NAMALWA (cell line): ENCODE measurements at places on chromosomes 4 and X.

DNA sequence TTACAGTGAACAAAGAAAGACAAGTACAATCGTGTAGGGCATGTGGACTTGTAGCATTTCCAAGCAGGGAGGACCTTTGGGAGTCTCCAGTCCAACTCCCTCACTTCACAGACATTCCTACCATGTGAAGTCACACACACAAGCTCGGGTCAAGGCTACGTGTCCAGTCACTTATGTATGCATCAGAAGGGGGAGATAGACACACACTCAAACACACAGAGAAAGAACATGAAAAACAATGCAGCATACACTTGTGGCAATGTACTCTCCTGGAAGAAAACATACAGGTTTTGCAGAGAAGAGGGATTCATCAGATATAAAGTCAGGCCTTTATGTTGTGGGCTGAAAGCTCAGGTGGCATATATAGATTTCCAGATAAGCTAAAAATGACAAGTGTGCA lies 136.1 kb upstream of the MID1 start:
- no peak for DNase-seq

DNA sequence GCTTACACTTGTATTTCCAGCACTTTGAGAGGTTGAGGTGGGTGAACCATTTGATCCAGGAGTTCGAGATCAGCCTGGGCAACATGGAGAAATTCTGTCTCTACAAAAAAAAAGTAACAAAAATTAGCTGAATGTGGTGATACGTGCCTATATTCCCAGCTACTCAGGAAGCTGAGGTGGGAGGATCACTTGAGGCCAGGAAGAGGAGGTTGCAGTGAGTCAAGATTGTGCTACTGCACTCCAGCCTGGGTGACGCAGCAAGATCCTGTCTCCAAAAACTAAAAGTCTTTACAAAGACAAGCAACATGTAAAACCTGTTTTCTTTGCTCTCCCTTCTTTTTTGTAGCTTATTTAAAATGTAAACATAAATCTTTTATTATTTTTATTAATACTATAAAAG lies 1156.1 kb downstream of the FAT4 start:
- no peak for DNase-seq

DNA sequence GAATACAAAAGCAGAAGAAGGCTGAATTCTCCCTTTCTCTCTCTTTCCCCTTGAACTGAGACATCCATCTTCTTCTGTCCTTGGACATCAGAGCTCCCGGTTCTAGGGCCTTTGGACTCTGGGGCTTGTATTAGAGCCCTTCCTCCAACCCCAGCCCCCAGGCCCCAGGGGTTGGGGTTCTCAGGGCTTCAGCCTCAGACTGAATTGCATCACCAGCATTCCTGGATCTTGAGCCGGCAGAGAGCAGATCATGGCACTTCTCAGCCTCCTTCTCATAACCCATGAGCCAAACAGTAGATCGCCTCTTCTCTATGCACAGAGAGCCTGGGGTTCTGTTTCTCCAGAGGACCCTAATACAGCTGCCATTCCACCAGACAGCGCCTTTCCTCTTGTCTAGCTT lies 25.3 kb upstream of the CLDN24 start:
- no peak for DNase-seq

DNA sequence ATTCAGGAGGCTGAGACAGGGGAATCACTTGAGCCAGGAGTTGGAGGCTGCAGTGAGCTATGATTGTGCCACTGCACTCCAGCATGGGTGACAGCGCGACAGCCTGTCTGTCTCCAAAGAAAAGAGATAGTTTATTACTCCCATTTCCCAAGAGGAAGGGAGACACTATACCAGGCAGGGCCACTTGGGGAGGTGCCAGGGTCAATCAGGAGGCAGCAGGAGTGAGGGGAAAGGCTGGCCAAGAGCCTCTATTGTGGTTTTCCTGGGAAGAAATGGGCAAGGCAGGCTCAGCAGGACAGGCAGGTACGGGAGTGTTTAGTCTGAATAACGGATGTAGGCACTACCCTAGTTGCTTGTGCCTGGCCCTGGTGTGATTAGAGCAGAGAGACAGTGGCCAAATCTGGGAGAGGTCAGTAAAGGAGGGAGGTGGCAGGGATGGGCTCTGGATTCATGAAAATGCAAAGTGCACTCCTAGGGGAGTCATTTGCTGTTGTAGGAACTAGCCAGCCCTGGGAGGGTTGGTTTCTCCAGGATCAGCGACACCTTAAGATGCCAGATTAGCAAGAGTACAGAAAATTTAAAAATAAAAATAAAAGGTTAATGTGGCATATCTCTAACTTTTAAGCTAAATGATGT lies 20.2 kb upstream of the CDKN2AIP start:
- DNase-seq = no peak

GRCh38 chr4:2354760-2355159 lies 63.7 kb downstream of the ZFYVE28 start:
- no peak for DNase-seq
